Thymus (tissue), 14 donors: ENCODE measurements at places on chromosomes 2 and 18.
A peak's percentile ranks its signal among the peaks of the same experiment; 100 is the strongest.

DNA sequence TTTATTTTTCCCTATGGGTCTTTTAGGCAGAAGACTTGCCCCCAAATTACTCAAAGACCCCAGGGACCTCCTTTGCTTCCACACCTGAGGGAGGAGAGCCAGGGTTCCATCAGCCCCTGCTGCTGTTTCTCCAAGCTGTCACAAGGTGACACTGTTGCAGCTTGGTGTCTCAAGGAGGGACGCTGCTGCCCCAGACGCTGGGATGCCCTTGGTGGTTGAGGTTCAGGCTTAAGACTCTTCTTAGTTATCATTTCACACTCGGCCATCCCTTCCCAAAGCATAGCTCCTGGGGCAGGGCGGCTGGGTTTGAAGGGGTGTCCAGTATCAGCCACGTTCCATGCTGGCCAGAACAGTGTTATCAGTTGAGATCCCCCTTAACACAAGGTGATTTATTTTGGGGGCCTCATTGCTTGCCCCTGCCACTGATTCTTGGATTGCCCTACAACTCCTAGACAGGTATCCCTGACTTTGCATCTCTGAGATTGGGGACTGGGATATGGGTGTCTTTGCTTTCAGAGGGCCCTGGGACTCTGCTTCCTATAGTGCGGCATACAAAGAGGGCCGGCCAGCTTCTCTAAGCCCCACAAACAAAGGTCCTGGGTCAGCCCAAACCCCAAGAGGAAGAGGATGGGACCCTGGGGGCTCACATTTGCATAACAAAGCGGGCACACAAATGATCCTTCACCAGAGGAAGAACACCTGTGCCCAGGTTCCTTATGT is 22.7 kb downstream of the GPR55 start:
- peaks cover 14% of the 10 kb centered on the region for H3K4me1 ChIP-seq
- DNase-seq: no peak
- H3K4me3 ChIP-seq: no peak overlapping the region
- no peaks in the 10 kb centered on the region for H3K27me3 ChIP-seq
- no peaks in the 10 kb centered on the region for H3K36me3 ChIP-seq
- no peak overlapping the region for H3K27ac ChIP-seq

- no peaks in the 10 kb centered on the region for H3K27me3 ChIP-seq
- H3K4me1 ChIP-seq: peaks cover 5% of the 10 kb centered on the region
- H3K36me3 ChIP-seq: no peaks in the 10 kb centered on the region
- DNase-seq: no peak
Measured at GRCh38 chr2:197286805-197287595, 23.6 kb downstream of the ANKRD44 start.

GRCh38 chr2:176246331-176246730 is 22.9 kb upstream of the MTX2 start:
- peaks cover 2% of the 10 kb centered on the region for H3K27me3 ChIP-seq
- no peaks in the 10 kb centered on the region for H3K4me1 ChIP-seq
- no peak overlapping the region for H3K4me3 ChIP-seq
- H3K36me3 ChIP-seq: no peaks in the 10 kb centered on the region

DNA sequence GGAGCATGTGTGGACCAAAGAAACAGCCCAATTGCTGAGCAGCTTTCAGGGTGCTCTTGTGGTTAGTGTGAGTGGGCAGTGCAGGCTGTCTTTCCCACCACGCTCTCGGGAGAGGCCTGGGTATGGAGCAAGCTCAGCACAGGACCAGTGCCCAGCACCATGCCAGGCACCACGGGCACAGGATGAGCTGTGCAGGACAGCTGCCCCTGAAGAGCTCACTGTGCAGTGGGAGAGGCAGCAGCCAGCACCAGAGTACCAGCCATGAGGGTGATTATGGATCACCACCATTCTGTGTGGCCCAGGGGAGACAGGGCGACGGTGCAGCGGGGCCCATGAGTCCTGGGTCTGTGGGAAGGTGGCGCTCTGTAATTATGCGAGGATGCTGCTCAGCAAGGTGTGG is 29.7 kb upstream of the FAHD2A start:
- no peaks in the 10 kb centered on the region for H3K36me3 ChIP-seq
- H3K4me1 ChIP-seq: peaks cover 4% of the 10 kb centered on the region
- no peak for DNase-seq
- H3K4me3 ChIP-seq: no peak overlapping the region

DNA sequence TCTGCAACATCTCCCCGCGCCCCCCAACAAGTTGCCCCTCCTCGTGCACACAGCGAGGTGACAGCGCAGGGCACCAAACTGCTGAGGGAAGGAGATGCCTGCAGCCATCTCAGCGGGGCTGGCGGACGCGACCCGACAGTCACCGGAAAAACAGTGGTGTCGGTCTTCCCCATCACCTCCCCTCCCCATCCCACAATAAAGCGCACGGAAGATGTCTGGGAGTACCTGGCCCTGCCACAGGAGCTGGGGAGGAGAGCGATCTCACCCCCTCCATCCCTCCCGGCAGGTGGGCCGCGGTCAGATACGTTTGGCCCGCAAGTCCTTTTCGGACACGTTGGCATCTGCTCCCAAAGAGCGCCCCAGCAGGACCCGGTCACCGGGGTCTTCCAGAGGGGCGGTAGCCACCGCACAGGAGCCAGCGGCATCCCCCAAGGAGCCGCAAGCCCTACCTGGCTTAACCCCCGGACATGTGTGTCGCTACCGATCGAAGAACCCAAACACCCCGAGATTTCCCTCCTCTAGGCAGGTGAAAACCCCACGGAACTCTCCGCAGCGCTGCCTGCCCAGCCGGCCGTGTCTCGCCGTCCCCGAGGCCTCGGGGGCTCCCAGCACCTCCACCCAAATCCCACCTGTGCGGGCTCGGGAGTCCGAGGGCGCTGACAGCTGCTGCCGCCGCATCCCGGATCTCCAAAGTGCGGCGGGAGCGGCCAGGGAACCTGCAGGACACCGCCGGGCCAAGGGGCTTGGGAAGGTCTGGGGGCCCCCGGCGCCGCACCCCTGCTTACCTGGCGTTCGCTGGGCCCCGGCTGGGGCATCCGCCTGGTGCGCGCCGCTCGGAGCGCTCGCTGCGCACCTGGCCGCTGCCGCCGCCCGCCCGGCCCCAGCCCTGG is 657 bp downstream of the ATP8B1 start:
- H3K4me1 ChIP-seq: peaks cover 9% of the 10 kb centered on the region
- no peak overlapping the region for H3K27ac ChIP-seq
- H3K27me3 ChIP-seq: peaks cover 72% of the 10 kb centered on the region
- peak overlapping the region; percentile 39 for H3K4me3 ChIP-seq
- no peak for DNase-seq
- no peaks in the 10 kb centered on the region for H3K36me3 ChIP-seq

DNA sequence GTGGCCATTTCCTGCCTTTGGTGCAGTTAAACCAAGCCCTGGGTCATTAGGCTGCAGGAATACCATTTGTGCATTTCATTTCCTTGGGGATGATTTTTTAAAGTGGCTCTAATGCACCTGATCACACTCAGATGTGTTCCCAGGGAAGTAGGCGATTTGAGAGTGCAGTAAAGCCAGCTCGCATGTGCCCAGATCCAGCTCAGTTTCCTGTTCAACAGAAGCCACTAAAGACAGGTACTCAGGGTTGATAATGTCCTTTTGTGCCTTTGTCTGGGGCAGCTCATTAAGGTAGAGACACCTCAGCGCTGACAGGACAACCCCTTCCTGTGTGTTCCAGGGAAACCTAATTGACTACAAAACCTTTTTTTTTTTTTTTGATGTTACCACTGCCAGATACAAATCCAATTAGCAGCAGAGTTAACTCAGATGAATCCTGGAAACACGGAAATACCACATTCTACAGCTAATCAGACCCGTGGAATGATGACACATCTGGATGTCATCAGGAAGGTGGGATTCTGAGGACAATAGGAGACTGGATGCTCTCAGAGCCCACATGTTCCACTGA is 15.2 kb upstream of the CHRNA1 start:
- DNase-seq: no peak
- no peak overlapping the region for H3K4me3 ChIP-seq
- peaks cover 32% of the 10 kb centered on the region for H3K4me1 ChIP-seq
- no peak overlapping the region for H3K27ac ChIP-seq
- H3K36me3 ChIP-seq: no peaks in the 10 kb centered on the region

- no peaks in the 10 kb centered on the region for H3K27me3 ChIP-seq
- no peak for DNase-seq
- no peak overlapping the region for H3K27ac ChIP-seq
- H3K4me3 ChIP-seq: no peak overlapping the region
- H3K4me1 ChIP-seq: no peaks in the 10 kb centered on the region
- H3K36me3 ChIP-seq: no peaks in the 10 kb centered on the region
Measured at GRCh38 chr18:40606996-40607395, 1348.0 kb upstream of the PIK3C3 start.

- H3K27ac ChIP-seq: no peak overlapping the region
- no peaks in the 10 kb centered on the region for H3K27me3 ChIP-seq
- H3K4me3 ChIP-seq: no peak overlapping the region
- no peaks in the 10 kb centered on the region for H3K36me3 ChIP-seq
- H3K4me1 ChIP-seq: peaks cover 4% of the 10 kb centered on the region
- no peak for DNase-seq
Measured at GRCh38 chr2:70975237-70975636, 3.2 kb upstream of the ANKRD53 start.

- peak overlapping the region; percentile 67 for H3K4me3 ChIP-seq
- peak overlapping the region; percentile 52 for H3K27ac ChIP-seq
- peak; percentile 25 for DNase-seq
- H3K36me3 ChIP-seq: no peaks in the 10 kb centered on the region
- H3K27me3 ChIP-seq: peaks cover 12% of the 10 kb centered on the region
Measured at GRCh38 chr18:45775241-45775676, 50.2 kb upstream of the SIGLEC15 start.

DNA sequence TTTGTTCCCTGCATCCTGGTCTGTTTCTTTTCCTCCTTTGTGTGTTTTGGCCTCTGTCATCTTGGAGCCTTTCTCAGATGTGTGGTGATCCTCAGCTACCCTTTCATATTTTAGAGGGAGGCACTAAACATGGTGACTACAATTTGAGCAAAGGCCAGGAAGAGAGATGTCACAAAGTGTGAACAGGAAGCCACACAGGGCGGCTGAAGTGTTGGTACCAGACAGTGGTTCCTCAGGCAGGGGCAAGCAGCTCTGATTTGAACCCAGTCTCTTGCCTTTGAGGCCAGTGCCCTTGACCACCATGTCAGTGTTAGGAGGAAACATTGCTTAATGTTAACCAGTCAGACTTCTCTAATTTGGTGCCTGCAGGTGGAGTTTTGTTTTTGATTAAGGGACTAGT is 9.2 kb downstream of the LRRFIP1 start:
- no peaks in the 10 kb centered on the region for H3K36me3 ChIP-seq
- no peak overlapping the region for H3K4me3 ChIP-seq
- DNase-seq: no peak
- no peak overlapping the region for H3K27ac ChIP-seq

GRCh38 chr2:85564144-85564563 is 2.9 kb upstream of the GGCX start:
- no peak for DNase-seq
- no peaks in the 10 kb centered on the region for H3K27me3 ChIP-seq
- H3K27ac ChIP-seq: no peak overlapping the region
- H3K4me3 ChIP-seq: no peak overlapping the region

- H3K27ac ChIP-seq: no peak overlapping the region
- DNase-seq: no peak
Measured at GRCh38 chr2:169461143-169461542, 18.2 kb upstream of the BBS5 start.

GRCh38 chr2:170436077-170436943 is 258.4 kb downstream of the MYO3B start:
- H3K36me3 ChIP-seq: no peaks in the 10 kb centered on the region
- peaks cover 17% of the 10 kb centered on the region for H3K4me1 ChIP-seq
- no peak overlapping the region for H3K27ac ChIP-seq
- H3K27me3 ChIP-seq: no peaks in the 10 kb centered on the region

GRCh38 chr2:28049899-28050298 is 159.4 kb downstream of the BABAM2 start:
- DNase-seq: no peak
- H3K4me3 ChIP-seq: no peak overlapping the region
- no peaks in the 10 kb centered on the region for H3K36me3 ChIP-seq
- no peaks in the 10 kb centered on the region for H3K4me1 ChIP-seq
- no peaks in the 10 kb centered on the region for H3K27me3 ChIP-seq
- H3K27ac ChIP-seq: no peak overlapping the region

GRCh38 chr2:26754972-26755670 is 9.0 kb upstream of the SLC35F6 start:
- H3K36me3 ChIP-seq: no peaks in the 10 kb centered on the region
- H3K27ac ChIP-seq: no peak overlapping the region
- no peak overlapping the region for H3K4me3 ChIP-seq
- no peaks in the 10 kb centered on the region for H3K4me1 ChIP-seq
- H3K27me3 ChIP-seq: no peaks in the 10 kb centered on the region

DNA sequence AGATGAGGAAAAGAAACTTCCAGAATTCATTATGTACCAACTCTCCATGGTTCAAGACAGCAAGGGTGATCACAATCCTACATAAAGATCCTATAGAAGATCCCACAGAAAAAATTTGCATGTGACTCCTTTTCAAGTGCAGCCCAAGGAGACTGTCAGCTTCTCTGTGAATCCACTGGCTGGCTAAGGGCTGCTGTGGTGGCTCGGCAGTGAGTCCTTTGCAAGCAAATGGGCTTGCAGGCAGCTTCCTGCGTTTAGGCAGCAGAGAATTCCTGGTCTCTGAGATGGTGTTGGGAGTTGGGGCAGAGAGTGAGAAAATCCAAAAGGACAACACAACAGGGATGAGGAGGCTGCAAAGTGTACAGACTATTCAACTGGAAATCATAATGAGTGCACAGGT is 43.4 kb downstream of the NABP1 start:
- H3K4me1 ChIP-seq: no peaks in the 10 kb centered on the region
- H3K36me3 ChIP-seq: no peaks in the 10 kb centered on the region
- no peak for DNase-seq

DNA sequence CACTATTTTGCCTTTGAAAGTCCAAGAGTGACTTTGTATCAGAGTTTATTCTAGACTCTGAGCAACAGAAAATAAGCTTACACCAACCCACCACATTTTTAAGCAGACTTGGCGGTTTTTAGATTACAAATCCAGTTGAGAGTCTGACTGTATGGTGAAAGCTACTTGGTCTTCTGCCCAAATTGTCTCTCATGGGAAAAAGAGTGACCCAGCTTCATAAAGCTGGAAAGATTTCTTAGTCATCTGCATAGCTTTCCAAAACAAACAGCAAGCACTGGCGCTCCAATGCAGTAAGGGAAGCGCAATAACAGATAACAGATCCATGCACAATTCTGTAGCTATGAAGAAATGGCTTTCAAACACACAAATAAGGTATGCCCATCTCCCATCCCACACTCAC is 7.1 kb downstream of the DSG1 start:
- DNase-seq: no peak
- no peaks in the 10 kb centered on the region for H3K36me3 ChIP-seq
- H3K4me3 ChIP-seq: no peak overlapping the region
- no peaks in the 10 kb centered on the region for H3K27me3 ChIP-seq
- peak overlapping the region; percentile 48 for H3K27ac ChIP-seq
- H3K4me1 ChIP-seq: peaks cover 2% of the 10 kb centered on the region

DNA sequence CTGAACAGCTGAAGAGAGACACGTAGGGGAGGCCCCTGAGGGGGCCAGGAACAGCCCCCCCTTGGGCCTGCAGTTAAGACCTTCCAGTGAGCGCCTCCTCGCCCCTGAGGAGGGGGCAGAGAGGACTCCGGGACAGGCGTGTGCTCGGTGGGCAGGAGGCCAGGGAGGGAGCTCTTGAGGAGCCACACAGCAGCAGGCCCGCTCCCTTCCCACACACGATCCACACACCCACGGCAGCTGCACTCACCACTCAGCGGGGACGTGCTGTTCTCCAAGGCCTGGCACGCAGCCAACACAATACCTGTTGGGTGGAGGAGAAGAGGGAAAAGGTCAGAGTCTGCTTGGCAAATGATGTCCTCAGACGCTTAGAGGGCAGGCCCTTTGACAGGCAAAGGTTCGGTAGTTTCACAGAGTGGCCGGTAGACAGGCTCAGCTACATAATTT is 39.0 kb downstream of the TGFA start:
- peaks cover 9% of the 10 kb centered on the region for H3K4me1 ChIP-seq
- H3K4me3 ChIP-seq: no peak overlapping the region
- no peak overlapping the region for H3K27ac ChIP-seq
- no peaks in the 10 kb centered on the region for H3K36me3 ChIP-seq
- no peak for DNase-seq
